ENCODE measurements at places on chromosomes 4 and X. TPM values are rescaled to one million over a fixed set of nuclear protein-coding genes. Genes with fewer than 3 reads are reported as not detected.
A peak's percentile ranks its signal among the peaks of the same experiment; 100 is the strongest.

GRCh38 chr4:41408859-41409593 is 128.9 kb upstream of the LIMCH1 start:
- H3K4me3 ChIP-seq = no peak overlapping the region
- H3K27ac ChIP-seq = no peak overlapping the region
- no peaks in the 10 kb centered on the region for H3K4me1 ChIP-seq
- no peaks in the 10 kb centered on the region for H3K27me3 ChIP-seq
- H3K36me3 ChIP-seq = no peaks in the 10 kb centered on the region
- DNase-seq = no peak

The FAM241A gene
- total RNA-seq = 6.2 TPM

The FATE1 gene
- 890 TPM for total RNA-seq

The AKAP4 gene
- total RNA-seq = 71.5 TPM

DNA sequence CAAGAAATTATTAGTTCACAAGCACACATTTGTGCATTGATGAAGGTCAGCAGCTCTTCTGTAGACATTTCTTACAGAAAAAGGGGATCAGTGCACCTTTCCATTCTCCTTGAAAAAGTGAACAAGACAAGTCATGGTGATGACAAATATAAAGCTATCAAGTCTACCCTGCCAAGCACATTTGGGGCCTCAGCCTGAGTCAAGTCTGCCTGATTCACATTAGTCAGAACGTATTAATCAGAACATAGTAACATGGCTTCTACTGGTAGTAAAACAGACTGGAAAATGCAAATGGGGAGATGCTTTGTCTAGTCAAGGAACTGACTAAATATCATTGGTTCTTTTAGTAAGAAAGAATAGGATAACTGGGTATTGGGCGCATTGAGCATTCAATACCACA is 2305.1 kb downstream of the PCDH7 start:
- H3K4me1 ChIP-seq = no peaks in the 10 kb centered on the region
- H3K4me3 ChIP-seq = no peak overlapping the region
- H3K27ac ChIP-seq = no peak overlapping the region
- H3K36me3 ChIP-seq = no peaks in the 10 kb centered on the region

The RHOXF1 gene
- total RNA-seq = 35.0 TPM

DNA sequence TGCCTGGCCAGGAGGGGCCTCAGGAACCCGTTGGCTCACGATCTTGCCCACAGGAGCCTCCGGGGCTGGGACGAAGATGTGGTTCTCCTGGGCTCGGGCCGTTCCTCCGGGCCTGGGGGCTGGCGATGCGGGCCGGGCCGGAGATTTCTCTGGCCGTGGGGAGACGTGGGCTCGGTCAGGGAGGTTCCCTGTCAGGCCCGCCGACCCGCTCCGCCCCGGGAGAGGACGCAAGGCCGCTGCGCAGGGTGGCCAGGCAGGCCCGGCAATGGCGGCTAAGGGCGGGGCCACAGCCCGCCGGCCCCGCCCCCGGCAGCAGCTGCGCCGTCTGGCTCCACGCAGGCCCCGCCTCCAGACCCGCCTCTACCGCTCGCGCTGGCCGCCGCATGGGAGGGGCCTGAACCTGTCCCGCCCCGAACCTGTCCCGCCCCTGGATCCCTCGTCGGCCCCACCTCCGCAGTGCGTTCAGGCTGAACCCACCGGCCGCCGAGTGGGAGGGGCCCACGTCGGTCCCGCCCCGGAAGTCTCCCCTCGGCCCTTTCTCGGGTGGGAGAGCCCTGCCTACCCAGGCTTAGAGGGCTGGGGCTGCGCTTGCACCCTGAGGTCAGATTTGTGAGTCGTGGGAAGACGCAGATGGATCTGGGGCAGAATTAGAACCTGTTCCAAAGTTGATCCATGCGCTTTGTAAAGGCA is at the start of gene FAM3A:
Gene FAM3A, minus strand, starts transcription at position 267 of the 690 bp plus-strand sequence. CDS start 460 bp downstream, outside the sequence.
- H3K36me3 ChIP-seq = no peaks in the 10 kb centered on the region
- H3K4me3 ChIP-seq = peak within 1 kb of the TSS; percentile 65
- peaks cover 12% of the 10 kb centered on the region for H3K4me1 ChIP-seq
- no peaks in the 10 kb centered on the region for H3K27me3 ChIP-seq

DNA sequence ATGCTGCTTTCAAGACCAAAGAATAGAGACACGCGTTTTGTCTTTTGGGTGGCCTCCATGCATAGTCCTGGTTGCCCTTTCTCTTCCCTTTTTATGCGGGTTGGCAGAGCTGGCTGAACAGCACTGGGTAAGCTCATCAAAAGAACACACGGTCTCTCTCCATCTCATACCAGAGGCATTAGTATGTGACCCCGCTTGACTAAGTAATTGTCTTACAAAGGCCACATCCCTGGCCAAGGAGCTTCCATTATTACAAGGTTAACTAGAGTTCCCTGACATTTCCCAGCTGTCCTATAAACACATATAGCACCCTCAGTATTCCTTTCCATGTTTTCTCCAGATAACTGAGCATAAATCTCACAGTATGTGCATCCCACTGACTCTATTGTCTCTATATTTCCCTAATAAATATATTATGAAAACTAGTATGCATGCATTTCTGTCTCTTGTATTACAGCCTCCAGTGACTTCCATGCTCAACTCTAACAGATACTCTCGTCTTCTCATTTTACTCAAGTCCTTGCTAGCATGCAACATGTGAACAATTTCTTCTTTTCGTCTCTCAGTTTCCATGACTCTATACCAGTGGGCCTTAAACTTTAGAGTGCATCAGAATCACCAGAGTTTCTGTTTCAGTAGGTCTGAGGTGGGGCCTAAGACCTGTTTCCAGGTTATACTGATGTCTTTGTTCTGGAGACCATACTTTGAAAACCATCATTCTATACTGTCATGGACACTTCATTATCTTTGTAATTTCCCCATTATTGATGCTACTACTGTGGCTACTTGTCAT is 247.7 kb upstream of the ARSJ start:
- no peak overlapping the region for H3K4me3 ChIP-seq
- no peak for DNase-seq
- no peaks in the 10 kb centered on the region for H3K27me3 ChIP-seq
- no peaks in the 10 kb centered on the region for H3K4me1 ChIP-seq
- H3K36me3 ChIP-seq = no peaks in the 10 kb centered on the region
- no peak overlapping the region for H3K27ac ChIP-seq

The ZNF518B gene
- total RNA-seq = 47.1 TPM

The AMBN gene
- total RNA-seq = not detected

GRCh38 chrX:50799531-50799961 is 14.4 kb downstream of the SHROOM4 start:
- H3K27me3 ChIP-seq = no peaks in the 10 kb centered on the region
- H3K4me1 ChIP-seq = no peaks in the 10 kb centered on the region
- no peak overlapping the region for H3K4me3 ChIP-seq
- DNase-seq = no peak
- H3K36me3 ChIP-seq = no peaks in the 10 kb centered on the region
- no peak overlapping the region for H3K27ac ChIP-seq

The INTS6L gene
- total RNA-seq = 47.6 TPM

The SPANXN4 gene
- 13.9 TPM for total RNA-seq

- H3K27me3 ChIP-seq = no peaks in the 10 kb centered on the region
- H3K4me3 ChIP-seq = no peak overlapping the region
- H3K27ac ChIP-seq = no peak overlapping the region
- H3K4me1 ChIP-seq = no peaks in the 10 kb centered on the region
These were observed 92.0 kb upstream of the DDX3X start for GRCh38 chrX:41241962-41242361.

The SEC24D gene
- 53.4 TPM for total RNA-seq

DNA sequence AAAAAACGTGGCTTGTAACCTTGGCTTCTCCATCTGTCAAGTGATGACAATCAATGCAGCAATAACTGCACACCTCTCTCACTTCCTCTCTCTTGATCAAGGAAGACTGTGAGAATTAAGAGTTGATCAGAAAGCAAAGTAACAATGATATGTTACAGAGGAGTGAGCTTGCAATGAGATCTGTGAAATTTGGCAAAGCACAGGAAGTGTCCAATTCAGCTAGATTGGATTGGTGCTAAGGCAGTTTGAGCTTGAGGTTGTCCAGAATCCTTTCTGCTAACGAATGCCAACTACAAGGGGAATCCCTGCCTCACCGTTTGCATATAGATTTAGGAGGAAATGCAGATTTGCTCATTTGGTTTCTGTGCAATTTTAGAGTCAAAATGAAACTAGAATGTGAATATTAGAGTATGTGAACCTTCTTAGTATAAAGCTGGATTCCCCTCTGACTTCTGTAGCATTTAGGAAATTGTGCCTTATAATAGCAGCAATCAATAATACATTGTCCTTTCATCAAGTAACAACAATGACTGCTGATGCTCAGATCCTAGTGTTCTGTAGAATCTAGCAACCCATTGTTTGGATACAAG is 346.4 kb downstream of the PTTG2 start:
- no peaks in the 10 kb centered on the region for H3K4me1 ChIP-seq
- H3K27me3 ChIP-seq = no peaks in the 10 kb centered on the region
- no peak overlapping the region for H3K4me3 ChIP-seq
- H3K27ac ChIP-seq = no peak overlapping the region
- H3K36me3 ChIP-seq = no peaks in the 10 kb centered on the region
- no peak for DNase-seq

DNA sequence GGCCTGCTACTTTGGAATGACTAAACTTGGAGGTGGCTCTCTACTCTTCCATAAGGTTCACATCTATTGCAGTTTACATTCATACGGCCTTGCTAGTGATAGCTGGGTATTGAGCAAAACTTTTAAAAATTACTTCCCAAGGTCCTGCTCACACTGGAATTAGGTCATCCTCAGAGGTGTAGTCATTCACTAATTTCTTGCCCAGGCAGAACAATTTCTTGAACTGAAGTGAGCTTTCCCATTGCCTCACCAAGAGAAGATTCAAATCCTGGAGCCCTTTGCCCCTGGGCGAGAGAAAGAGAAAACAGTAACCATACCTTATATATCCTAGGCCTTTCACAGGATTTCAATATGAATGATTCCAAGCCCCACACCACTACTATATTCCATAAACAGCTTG is 109.2 kb downstream of the GUCY2F start:
- no peak for DNase-seq
- H3K36me3 ChIP-seq = no peaks in the 10 kb centered on the region
- no peak overlapping the region for H3K27ac ChIP-seq
- H3K27me3 ChIP-seq = no peaks in the 10 kb centered on the region

GRCh38 chr4:52259978-52260377 is 208.9 kb downstream of the SPATA18 start:
- no peaks in the 10 kb centered on the region for H3K27me3 ChIP-seq
- H3K4me3 ChIP-seq = no peak overlapping the region
- peaks cover under 1% of the 10 kb centered on the region for H3K4me1 ChIP-seq
- H3K27ac ChIP-seq = no peak overlapping the region
- H3K36me3 ChIP-seq = no peaks in the 10 kb centered on the region
- no peak for DNase-seq

DNA sequence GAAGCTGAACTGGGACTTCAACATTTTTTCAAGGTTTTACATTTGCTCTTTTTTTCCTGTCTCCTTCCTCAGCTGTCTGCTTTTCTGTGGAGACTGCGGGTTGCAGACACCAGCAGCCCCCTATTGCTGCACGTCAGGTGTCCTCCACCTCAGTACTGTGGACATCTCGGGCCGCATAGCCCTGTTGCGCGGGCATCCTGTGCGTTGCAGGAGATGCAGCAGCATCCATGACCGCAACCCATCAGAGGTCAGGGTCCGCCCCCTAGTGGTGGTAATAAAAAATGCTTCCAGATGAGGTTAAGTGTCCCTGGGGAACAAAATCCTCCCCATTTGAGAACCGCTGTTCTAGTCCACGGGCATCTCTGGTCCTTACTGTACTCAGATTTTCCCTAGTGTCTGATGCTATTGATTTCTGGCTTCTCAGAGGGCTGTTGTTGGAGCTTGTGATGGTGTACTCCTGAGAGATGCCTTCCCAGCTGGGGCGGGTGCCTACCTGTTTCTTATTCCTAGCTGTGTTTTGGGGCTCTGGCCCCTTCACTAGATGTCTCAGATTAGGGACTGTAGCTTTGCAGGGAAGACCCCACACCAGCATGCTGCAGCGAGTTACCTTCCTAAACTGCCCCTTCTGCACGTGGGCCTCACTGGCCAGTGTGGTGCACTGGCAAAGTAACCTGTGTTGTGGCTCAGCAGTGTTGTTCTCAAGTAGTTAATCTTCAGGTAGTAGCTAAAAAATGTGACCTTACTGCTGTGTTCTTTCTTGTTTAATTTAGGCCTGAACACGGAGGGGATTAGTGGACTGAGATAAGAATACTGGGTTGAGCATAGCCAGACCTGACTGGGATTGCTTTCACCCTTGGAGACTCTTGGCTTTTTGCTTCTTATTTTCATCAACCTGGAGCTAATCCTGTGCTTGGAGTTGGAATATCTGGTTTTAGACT is 28.2 kb downstream of the NSD2 start:
- no peaks in the 10 kb centered on the region for H3K27me3 ChIP-seq
- peak; percentile 78 for DNase-seq
- no peak overlapping the region for H3K4me3 ChIP-seq

The ARSJ gene
- 0.74 TPM for total RNA-seq

DNA sequence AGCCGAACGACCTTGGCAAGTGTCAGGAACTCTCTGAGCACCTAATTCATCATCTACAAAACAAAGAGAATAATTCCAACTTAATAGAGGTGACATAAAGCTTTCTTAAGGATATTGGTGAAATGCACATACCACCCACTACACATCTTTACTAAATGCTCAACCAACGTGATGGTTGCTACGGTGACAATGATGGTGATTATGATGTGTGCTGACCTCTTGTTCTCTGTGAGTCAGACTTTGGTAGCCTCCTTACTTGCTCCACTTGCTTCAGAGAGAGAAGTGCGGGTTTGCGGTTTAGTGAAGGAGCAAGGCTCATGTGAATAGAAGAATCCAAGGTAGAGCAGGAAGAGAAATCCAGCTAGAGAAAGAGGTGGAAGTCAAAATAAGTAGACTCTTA is 52.8 kb upstream of the CLNK start:
- DNase-seq = no peak
- H3K4me3 ChIP-seq = no peak overlapping the region
- H3K36me3 ChIP-seq = no peaks in the 10 kb centered on the region
- no peaks in the 10 kb centered on the region for H3K4me1 ChIP-seq

GRCh38 chr4:109303140-109303496 is 660 bp upstream of the COL25A1 start:
- no peak for DNase-seq
- no peaks in the 10 kb centered on the region for H3K36me3 ChIP-seq
- H3K27me3 ChIP-seq = no peaks in the 10 kb centered on the region
- no peak overlapping the region for H3K27ac ChIP-seq
- no peaks in the 10 kb centered on the region for H3K4me1 ChIP-seq

The DCAF8L2 gene
- 125 TPM for total RNA-seq

All from testis (tissue), 5 donors.